ENCODE measurements at places on chromosomes 2 and 18.

DNA sequence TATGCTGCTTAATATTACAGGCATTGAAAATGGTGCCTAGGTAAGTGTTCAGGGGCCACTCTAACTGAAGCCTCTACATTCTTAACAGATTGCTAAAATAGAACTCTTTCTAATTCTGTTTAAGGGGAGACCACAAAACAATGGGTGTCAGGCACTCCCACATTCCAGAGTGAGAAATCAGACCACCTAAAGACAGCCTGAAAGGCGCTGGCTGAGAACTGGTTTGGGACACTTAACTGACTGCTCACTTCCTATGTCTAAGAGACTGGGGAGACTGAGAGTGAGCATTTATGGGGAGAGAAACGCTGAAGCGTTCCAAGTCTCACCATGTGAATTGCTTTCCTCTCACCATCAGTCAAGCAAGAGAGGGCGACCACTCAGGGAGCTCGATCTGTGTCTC, 108.8 kb upstream of the ITGB6 start:
- peak; percentile 85 for DNase-seq

DNA sequence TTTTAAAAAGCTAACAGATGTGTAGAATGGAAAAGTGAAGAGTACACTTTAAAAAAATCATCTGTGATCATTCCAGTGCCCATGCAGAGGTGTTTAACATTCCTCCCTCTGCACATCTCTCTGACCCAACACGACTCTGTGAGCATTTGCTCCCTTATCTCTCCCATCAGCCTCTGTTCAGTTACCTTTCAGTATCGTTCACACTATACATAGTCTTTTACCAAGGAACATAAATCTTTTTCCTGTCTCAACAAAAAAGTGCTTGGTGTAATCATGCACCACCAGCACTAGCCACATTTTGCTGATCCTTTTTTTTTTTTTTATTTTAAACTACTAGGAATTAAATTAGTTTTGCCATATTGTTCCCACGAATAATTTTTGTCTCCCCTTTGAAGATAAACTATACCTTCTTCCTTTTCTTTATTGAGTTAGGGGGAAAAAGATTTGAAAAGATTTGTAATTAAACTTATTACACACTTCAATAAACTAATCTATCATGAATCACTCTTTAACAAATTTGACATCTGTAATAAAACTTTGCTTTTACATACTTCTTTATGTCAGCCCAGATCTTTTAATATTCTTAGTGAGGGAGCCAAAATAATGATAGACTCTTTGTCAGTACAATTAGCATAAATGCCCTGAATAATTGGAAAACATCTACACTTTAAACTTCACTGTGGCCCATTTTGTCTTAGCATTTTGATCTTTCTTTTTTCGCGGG, 489.8 kb upstream of the FANCL start:
- no peak for DNase-seq

DNA sequence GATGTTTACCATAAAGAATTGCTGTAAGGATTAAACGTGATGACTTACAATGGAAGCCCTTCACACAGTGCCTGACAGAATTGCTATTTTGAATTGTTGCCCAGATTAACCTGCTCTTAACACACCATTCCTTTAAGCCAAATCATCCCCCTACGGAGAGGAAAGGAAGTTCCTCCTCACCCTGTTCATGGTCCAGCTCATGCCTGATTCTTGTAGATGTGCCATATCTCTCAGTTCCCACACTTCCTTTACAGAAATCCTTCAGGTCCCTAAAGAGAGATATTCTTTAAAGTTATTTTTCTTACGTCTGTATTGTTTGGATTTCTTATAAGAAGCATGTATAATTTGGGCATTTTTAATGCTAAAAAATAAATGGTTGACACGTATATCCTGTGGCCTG, 127.5 kb upstream of the DAPL1 start:
- DNase-seq: peak; percentile 90

DNA sequence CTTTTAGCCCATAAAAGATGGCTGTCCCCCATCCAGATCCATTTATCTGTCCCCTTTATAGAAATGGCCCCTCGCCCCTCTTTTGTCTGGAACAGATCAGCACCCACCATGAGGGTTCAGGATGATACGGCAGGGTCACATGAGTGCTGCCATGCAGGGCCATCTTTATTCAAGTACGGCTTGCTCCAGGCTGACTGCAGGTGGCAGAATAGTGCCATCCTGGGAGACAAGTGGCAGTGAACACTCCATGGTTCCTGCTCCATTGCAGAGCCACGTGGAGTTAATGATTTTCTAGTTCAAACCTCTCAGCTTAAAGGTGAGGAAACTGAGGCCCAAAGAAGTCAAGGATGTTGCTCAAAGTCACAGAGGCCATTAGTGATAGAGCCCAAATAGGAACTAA, 180.6 kb downstream of the CLIP4 start:
- peak; percentile 21 for DNase-seq

GRCh38 chr2:138391946-138392345, 109.6 kb upstream of the SPOPL start:
- no peak for DNase-seq

DNA sequence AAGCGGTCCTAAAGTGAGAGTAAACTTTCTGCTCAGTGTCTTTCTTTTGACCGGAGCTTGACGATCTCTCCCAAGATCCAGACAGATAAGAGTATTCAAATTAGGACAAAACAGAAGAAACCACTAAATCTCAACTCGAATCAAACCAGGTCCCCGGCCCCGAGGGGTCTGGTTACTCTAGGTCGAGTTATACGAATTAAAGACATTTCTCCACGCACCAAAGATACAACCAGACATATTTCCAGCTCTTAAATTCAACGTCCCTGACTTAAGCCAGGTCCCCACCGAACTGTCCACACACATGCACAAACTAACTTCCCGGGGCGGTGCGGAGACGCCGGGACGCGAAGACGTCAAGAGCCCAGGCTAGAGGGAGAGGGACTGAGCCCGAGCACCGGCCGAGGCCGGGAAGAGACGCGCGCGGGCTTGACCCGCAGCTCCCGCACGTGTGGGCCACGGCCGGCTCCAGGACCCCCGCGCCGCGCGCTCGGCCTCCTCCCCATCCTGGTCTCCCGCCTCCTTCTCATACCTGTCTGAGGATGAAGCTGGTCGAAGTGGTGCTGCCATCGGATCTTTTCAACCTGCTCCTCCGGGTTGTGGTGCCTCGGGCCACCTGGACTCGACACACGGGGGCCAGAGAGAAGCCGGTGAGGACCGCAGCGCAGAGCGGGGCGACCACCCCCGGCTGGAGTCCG, 896 bp downstream of the CACNB4 start:
- no peak for DNase-seq

DNA sequence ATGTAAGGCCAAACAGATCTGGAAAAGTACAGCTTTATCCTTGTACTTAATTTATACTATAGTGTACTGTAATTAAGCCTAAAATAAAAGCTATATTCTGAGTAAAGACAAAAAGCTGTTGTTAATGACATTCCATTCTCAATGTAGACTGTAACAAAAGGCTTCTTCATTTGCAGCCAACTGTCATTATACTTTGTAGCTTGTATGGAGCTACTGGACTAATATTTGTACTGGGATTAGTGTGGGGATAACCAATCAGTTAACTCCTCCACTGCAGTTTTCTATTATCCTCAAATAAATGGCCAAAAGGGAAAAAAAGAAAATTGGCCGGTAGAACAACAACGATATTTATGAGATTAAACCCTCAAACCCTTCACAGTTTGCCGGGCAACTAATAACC, 66.5 kb downstream of the STK39 start:
- no peak for DNase-seq

GRCh38 chr2:97936199-97936598, 59.5 kb downstream of the TMEM131 start:
- DNase-seq: no peak

- DNase-seq: peak; percentile 67
These were observed 169.4 kb downstream of the NEDD4L start for GRCh38 chr18:58213440-58213839.
